ENCODE measurements at places on chromosomes 16 and 17.

DNA sequence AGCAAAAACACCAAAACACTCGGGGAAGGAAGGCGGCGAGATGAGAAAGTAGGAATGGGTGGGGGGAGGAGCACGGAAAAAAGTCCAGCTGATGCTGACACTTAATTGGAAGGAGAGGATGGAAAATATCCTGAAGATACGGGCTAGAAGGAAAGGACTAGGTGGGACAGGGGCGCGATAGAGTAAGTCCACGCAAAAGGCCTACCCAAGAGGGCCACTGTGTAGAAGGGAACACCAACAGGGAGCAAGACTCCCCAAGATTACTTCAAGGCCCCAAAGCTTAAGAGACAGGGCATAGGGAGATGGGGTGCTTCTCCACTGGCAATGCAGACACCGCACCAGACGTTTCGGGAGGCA is 736 bp downstream of the APPBP2 start:
- peak; percentile 33 for DNase-seq

- no peak for DNase-seq
Observed at GRCh38 chr16:82382521-82382920, 212.5 kb upstream of the MPHOSPH6 start.

GRCh38 chr16:49564496-49565229 is 191.1 kb downstream of the C16orf78 start:
- DNase-seq: no peak

DNA sequence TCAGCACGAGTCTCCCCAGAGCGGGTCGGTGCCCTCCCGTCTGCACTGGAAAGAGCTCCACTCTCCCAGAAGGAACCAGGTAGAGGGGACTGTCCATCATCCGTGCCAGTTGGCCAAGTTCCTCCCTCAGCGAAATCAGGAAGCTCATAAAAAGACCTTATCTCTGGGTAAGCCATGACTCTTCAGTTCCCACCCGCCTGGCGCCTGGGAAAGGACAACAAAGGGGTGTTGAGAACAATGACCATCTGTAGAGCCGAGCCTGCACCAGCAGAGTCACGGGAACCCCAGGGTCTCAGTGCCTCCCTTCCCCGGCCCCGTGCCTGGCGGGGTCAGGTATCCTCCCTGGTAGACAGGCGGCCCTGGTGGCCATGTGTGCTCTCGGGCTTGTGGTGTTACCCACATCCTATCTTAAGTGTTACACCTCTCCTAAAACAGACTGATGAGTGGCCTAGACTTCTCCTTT is 190.7 kb downstream of the AXIN2 start:
- peak; percentile 80 for DNase-seq

GRCh38 chr17:10251212-10251948 is 53.0 kb upstream of the GAS7 start:
- no peak for DNase-seq
